ENCODE measurements at places on chromosomes 2 and 18.

DNA sequence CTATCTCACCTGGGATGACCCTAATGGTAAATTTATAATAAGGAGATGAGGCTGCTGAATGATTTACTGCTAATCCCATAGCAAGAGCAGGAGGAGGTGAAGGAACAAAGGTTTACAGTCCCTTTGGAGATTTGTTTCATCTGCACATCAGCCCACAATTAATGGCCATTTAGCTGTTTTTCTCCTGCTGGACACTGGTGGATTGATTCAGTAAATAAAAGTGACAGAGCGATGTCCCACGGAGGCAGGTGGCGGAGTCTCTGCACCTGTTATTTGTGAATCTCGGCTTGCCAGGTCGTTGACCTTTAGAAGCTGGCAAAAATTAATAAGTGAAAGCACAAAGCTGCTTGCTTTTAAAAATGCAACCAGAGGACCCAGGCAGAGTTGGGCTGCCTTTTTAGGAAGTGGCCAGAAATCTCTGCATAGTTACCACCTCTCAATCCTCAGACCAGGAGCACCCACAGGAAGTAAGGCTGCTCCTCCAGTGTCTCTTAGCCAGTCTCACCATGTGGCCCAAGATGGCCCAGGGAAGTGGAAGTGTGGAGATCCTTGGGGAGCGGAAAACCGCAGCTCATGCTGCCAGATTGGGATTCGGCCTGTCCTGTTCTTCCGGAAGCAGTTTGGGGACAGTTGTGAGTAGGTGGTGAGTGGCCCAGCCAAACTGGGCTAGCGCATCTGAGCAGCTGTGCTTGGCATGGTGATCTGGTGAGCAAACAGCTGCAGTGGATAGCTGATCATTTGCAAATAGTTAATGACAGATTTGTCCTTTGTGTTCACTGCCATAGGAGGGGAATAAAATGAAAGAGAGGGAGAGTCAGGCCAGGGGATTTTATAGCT lies 1005.7 kb upstream of the PIK3C3 start:
- no peak for DNase-seq

DNA sequence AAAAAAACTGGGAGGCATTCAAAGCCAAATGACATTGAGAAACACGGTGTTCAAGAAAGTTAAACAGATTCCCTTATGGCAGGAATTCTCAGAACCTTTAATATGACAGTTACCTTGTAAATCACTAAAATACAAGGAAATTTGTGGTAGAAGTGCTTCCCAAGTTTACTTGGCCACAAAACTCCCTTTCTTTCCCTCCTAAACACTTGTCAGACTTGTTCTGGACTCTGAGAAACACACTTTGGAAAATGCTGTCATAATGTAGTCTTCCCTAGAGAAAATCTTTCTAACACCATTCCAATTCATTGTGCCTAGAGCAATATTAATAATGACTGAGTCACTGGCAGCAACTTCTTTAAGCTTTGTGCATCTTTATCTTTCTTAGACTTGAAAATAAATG lies 140.4 kb downstream of the ANKRD44 start:
- DNase-seq = no peak

DNA sequence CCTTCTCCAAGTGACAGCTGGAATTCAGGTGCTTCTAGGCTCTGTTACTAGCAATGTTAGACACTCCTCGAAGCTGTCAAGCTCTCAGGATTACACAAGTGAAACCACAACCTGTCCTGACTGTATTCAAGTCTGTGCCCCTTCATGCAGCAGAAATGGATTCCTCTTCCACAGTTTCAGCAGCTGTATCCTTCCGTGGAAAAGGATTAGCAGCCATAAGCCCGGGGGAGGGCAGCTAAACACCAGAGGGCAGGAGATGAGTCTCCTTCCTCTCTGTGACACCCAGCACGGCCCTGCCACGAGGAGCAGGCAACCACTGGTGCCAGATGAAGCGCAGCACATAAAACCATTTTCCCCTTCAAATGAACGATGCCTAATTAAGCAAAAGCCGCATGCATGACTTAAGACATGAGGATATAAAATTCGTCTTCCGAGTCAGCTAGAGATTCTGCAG lies 1.2 kb downstream of the ST3GAL5 start:
- no peak for DNase-seq

- DNase-seq = no peak
Measured at GRCh38 chr18:5419601-5420000, 124.1 kb upstream of the ZBTB14 start.
